ENCODE measurements at places on chromosomes 13 and 19.

GRCh38 chr13:110713642-110713952 is at the start of gene ING1:
ING1 (plus strand) TSS chr13:110713700; CDS start chr13:110714150, 450 bp downstream.
- no peak for DNase-seq

DNA sequence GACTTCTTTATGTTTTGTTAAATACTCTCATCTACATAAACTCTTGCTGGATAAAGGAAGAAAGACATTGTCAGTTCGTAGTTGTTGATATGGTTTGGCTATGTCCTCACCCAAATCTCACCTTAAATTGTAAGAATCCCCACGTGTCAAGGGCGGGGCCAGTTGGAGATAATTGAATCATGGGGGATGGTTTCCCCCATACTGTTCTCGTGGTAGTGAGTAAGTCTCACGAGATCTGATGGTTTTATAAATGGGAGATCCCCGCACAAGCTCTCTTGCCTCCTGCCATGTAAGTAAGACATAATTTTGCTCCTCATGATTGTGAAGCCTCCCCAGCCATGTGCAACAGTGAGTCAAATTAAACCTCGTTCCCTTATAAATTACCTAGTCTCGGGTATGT is 3.6 kb downstream of the ADGRE1 start:
- no peak for DNase-seq

DNA sequence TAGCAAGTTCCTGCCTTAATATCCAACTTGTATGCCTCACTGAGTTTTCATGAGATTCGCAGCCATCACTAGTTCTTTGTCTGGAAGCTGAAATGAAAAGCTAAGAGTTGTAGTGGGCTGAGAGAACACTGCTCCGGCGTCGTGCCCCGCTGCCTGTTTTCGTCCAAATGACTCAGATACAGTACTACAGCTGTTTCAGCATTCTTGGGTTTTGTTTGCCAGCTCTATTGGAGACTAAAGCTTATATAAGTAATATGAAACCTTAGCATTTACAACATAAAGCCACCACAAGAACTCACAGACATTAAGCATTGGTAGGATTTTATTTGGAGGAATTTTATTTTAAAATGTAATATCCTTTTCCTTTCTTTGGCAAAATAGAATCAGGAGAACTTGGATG is 299.7 kb downstream of the DLEU7 start:
- peak; percentile 77 for DNase-seq

- no peak for DNase-seq
Observed at GRCh38 chr13:113763961-113764792, 5.2 kb downstream of the TMEM255B start.

GRCh38 chr13:28286263-28286662 is 147.9 kb downstream of the PAN3 start:
- DNase-seq, result no peak

DNA sequence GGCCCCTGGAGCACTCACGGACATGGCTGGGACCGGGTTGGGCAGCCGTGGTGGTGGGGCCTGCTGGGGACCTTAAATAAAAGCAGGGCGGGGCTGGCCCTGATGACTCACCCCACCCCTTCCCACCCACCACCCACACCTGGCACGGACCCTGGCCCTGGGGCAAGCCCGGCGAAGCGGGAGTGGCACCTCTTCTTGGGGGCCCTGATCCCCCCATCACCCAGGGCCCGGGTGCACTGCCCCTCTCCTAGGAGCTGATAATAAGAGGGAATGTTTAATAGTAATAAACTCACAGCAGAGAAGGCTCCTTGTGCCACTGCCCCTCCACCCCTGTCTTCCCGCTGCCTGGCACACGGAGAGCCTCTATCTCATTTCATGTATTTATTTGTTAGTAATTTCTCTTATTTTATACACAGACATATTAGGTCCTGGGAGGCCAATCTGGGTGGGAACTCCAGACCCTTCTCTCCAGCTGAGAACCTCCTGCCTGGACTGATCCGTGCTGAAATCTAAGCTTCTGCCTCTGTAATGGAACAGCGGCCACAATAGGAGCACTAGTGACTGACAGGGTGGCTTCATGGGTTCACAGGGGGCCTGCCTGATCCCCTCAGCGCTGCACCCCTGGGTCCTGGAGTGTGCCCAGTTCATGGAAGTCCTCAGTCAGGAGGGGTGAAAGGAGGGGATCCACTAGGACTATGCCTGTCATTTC is at the start of gene LGALS7:
Gene LGALS7 (minus strand): TSS at position 49 of the 709 bp plus-strand sequence. CDS start 25 bp downstream, at position 24.
- DNase-seq, result no peak

DNA sequence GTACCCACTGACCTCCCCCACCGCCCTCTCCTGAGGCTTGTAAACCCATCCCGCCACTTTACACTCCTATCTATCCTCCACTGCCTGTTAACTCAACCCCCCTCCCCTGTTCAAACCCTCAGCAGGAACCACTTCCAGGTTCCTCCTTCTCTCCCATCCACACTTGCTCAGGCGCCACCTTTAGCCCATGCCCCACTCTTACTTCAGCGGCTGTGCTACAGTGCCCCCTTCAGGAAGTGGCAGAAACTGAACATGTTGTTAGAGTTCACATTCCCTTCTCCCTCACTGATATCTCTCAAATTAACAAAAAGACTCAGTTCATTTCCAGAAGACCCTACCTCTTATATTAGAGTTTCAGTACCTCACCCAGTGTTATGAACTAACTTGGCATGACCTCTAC is 49.4 kb downstream of the ZNF91 start:
- no peak for DNase-seq

DNA sequence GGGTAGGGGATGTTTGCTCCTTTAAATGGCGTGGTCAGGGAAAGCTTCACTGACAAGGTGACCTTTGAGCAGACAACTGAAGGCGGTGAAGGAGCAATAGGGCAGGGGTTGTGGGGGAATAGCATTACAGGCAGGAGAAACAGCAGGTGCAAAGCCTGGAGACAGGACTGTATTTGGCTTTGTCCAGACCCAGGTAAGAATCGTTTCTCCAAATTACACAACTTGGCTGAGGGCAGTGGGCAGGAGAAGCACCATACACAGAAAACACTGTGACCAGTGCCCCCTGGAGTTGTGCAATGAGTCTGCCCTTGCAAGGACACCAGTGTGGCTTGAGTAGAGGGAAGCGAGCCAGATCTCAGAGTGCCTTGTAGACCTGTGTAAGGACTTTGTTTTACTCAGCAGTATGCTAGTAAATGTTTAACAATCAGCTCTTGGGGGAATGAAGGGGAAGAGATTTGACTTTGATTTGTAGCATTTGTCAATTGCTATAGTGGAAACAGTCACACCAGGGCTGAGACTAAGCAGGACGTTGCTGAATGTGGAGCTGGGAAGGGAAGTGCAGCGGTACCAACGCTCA is 360.0 kb downstream of the DCT start:
- DNase-seq, result no peak

DNA sequence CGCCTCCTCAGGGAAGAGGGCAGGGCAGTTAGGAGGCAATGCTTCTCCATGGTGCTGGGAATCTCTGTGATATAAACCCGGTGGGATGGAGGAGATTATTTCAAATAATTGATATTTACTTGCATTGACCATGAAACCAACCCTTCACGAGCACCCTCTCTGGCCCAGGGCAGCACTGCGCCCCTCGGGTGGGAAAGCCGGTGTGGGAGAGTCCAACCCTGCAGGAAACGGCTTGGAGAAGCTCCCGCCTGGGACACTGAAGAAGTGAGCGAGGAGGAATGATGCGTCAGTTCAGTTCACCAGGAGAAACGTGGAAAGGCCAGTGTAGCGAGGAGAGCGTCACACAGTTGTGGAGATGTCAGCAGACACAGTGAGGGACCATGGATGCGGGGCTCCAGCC is 99.9 kb downstream of the COL4A2 start:
- DNase-seq, result no peak

GRCh38 chr13:112767506-112768471 is 78.0 kb downstream of the ATP11A start:
- DNase-seq, result no peak

GRCh38 chr19:43457809-43458208 is 7.6 kb downstream of the LYPD3 start:
- no peak for DNase-seq

DNA sequence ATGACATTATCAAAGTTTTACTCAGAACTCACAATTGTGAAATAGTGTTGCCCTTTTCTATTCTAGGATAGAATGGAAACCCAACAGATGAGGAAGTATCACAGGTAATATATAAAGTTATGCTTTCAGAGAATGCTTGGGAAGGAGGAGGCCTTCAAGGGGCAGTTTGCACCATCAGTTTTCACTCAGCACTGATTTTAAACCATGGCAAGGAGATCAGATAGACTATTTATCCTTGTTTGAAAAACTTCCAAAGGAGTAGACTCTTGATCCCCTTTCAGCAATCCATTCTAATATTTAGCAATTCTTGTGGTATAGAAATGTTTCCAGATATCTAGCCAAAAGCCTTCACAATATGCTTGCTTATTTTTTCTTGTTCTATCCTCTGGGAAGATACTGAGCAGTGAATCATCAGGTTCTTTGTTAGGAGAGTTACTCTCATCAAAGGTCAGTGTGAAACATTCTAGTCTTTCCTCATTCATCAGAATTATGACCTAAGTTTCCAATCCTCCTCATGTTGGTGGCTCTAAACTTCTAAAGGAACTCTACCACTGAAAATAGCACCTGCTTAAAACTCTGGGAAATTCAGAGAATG is 3.8 kb downstream of the GPC6 start:
- peak; percentile 90 for DNase-seq
